ENCODE measurements at places on chromosomes 3 and 15.
A peak's percentile ranks its signal among the peaks of the same experiment; 100 is the strongest.

- DNase-seq: no peak
These were observed 20.2 kb downstream of the CCR1 start for GRCh38 chr3:46187876-46188275.

GRCh38 chr15:64072812-64073211, 20.8 kb downstream of the CIAO2A start:
- no peak for DNase-seq

DNA sequence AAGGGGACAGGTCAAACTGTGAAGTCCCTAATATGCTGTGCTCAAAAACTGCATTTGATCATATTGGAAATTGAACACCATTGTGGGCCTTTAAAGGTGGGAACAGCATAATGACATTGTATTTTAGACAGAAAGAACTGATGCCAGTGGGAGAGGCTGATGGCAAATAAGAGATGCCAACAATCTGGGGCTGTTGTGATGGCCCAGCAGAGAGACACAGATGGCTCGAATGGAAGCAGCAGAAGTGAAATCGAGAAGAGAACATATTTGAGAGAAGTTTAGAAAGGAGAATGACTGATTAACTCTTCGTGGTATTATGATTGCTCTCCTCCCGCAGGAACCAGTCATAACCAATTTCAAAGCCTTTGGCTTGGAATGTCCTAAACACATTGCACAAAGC, 382.9 kb downstream of the MECOM start:
- DNase-seq: no peak

DNA sequence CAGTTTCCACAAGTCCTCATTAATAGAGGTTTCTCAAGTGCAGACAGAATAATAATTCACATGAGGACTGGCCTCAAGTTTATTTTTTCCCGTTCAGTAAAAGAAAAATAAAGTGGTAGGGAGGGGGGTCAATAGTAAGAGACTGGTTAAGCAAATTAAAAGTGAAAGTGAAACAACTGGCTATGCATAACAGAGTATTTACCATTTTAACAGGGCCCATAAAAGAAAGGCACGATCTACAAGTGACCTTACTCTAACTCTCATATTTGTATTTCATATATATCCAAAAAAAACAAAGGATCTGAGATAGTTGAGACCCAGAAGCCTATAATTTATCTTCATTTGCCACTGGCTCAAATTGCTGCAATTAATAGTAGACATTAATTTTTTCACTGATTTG, 686.3 kb downstream of the NTRK3 start:
- no peak for DNase-seq

DNA sequence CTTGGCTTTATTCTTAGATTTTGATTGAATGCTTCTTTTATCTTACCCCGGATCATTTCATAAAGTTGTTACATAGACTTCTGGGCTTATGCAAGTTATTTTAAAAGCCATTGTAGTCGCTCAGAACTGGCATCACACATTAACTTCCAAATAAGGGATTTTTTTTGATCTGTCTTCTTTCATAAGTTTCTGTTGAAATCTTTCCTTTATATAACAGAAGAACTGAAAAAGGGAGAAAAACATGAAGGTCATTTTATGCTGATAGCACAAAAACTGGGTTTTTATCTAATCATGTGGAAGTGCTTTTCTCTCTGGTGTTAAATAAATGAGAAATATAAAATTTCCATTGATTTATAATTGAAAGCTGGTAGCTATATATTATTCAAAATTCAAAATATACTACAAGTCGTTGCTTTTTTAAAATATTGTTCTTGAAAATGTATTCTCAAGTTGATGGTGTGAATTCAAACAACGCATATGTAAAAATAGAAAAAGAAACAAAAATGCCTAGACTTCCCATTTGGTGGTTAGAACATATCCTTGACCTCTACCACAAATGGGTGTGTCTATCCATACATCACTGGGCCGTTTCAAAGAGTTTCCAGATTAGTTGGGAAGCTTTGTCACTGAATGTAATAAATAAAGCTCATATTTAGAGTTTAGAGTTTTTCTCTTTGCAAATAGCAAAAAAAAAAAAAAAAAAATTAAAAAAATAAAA, 258.3 kb upstream of the ZPLD1 start:
- no peak for DNase-seq

DNA sequence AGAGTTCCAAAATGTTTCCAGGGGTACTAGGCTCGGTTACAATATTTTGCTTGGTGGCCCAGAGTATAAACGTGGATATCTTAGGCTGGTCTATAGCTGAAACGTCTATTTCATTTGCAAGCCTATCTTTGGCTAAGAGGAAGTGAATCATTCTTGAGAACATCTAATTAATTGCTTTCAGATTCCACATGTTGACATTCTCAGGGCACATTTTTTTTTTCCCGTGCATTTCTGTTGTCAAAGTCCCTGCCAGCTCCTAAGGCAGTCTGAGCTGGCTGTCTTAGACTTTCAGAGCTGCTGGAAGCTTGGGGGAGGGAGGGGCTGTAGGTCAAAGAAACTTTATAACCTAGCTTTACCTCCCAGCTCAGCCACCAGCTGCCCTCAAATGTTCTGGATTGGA, 23.2 kb upstream of the LAMP3 start:
- DNase-seq: peak; percentile 59

DNA sequence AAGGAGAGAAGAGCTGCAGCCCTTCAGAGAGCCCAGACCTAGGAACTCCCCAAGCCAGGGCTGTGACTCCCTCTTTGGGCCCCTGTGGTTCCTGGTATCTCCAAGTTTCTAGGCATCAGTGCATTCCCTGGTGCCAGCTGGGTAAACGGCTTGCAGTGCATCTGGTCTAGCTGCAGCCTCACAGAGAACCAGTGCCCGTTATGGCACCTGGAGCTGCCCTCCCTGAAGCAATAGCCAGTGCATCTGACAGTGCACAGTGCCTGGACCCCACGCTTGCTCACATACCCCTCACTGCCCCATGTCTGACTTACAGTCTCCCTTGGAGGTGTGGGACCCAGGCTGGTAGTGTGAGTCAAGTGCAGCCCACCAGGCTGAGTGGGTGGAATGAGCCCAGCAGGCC, 52.1 kb downstream of the LSAMP start:
- no peak for DNase-seq

DNA sequence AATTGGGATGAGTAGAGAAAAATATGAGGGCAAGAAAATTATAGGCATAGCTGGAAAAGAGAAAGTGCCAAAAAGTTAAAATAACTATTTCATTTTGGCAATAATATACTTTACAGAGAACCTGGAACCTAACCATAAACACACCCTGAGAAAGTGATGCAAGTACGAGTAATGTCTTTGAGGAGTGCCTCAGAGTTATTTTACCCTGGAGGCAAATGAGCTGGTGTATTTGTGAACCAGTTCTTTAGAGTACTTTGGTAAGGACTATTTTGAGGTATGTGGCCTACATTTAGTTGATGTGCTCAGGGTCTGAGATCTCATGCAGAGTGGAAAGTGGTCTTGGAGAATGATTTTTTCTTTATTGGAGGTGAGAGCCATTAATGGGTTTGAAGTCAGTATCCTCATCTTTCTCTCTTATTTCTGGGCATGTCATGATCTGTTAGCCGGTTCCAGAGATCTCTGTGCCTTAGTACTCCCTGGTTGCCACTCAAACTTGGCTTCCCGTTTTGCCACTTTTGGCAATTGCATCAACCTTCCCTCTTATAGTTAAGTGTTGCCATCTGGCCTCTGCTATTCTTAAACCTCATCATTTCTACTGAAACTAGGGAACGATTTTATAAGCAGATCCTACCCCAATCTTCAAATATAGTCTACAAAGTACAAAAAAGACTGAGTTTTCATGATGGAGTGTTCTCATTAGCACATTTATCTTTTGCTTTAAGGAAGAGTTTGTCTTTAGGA, 145.7 kb downstream of the EPHA6 start:
- peak; percentile 8 for DNase-seq

- DNase-seq: no peak
These were observed 207.1 kb downstream of the TP63 start for GRCh38 chr3:189838291-189838690.

DNA sequence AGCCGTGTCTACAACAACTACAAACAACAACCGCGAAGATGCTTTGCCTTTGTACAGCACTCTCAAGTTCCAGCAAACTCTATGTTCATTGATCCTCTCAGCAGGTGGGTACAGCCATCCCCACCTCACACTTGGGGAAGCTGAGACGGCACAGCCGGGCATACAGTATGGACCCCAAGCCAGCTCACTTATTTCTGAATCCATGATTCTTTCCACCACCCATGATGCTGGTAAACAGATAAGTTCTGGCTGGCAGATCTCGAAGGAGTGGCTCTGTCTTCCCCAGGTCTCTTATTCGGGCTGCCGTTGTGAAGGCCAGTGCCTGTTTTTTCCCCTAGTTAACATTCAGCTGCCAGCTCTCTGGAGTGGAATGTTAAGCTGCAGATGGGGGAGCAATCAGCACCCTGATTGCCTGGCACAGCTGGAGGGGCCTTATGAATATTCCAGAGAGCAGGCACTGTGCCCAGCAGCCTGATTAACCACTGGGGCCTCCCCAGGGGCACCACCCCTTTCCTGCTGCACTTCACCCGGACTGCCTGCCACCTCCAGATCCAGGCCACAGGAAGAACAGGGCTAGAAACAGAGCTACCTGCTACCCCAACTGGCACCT, 73.2 kb downstream of the CORO2B start:
- DNase-seq: no peak

- DNase-seq: no peak
These were observed 41.5 kb downstream of the SPRED1 start for GRCh38 chr15:38294126-38294525.

DNA sequence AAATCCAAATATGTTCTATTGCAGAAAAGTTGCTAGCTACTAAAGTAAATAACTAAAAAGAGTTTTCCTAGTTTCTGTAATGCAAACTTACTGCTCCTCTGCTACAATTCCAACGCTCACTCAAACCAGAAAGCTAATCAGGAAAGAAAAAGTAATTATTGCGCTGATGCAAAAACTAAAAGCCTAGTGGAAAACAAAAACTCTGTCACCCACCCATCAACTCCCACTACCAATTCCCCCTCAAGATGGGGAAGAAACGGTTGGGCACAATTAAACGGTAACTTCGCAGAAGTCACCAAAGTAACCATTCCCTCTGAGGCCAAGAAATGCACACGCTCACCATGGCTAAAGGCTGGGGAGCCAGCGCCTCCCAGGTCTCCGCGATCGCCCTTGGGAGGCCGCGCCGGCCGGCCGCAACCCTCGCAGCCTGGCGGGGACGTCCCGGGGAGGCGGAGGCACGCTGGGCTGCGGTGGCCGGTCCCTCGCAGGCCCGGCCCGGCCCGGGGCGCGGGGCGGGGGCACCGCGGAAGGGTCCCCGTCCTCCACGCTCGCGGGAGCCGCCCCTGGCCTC, 684 bp downstream of the SLTM start:
- DNase-seq: no peak

- DNase-seq: no peak
These were observed 92.7 kb downstream of the SEC22A start for GRCh38 chr3:123294296-123294938.

- no peak for DNase-seq
These were observed 65.5 kb upstream of the DCBLD2 start for GRCh38 chr3:98966862-98967546.

DNA sequence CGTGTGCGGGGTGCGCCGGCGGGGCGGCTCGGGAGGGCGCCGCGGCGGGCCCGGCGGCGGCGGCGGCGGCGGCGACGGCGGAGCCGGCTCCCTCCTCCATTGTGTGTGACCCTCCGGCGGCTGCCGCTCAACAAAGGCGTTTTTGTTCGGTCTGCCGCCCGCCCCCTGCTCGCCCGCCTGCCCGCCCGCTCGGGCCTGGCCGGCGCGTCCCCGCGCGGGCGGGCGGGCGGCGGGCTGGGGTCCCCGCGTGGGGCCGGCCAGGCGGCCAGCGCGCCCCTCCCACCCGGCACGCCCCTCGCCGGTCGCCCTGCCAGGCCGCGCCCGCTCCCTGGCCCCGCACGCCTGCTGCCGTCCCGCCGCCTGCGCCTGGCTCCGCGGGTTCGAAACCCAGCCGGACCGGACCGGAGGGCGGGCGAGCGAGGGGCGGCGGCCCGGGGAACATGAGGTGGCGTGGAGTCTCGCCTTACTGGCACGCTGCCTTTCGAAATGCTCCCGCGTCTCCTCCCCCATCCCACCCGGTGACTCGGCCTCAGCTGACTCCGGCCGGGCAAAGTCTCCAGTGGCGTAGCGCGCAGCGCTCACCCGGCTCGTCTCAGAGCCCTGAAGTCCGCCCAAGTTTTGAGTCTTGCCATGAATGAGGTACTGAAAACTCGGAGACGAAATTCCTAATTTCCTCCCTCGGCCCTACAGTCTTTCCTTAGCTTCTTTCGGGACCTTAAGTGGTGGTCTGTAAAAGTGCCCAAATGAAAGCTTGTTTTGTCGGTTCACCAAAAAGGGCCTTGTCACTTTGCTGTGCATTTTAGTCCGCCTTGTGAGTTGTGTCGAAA, 588 bp downstream of the MAPK6 start:
- no peak for DNase-seq

- no peak for DNase-seq
These were observed 3.9 kb upstream of the MUSTN1 start for GRCh38 chr3:52838561-52839267.

DNA sequence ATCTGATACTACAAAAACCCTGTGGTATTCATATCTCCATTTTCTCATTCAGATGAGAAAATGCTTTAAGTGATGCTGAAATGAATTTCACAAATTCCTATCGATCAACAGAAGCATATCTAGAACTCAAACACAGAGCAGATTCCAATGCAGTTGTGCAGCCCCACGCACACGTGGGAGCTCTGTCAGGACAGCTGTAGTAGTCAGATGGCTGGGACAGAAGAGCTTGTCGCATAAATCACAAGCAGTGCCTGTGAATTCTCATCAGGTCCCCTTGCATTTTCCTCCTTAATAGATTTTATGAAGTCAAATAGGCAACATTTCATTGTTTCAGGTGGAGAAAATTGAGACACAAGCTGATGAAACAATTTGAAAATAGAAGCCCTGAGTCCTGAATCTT, 792.3 kb downstream of the AGBL1 start:
- no peak for DNase-seq

- DNase-seq: no peak
These were observed 14.9 kb upstream of the WDR49 start for GRCh38 chr3:167668651-167669050.

DNA sequence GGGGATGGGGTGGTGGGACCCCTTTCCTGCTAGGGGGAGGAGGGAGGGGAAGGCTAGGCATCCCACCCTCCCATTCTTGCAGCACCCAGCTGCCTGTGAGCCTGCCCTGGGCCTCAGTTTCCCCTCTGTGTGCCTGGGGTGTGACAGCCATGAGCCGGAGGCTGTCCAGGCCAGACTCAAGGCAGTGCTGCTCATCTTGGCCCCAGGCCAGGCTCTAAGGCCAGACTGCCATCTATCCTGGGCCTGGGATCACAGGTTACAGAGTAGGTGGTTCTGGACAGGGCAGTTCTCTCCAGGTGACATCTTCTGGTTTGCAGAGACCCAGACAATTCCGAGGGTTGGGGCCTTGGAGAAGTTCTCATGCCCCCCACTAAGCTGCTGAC, 3.3 kb upstream of the VILL start:
- no peak for DNase-seq
